Pancreas (tissue), 10 donors: ENCODE measurements at places on chromosomes 7 and 10. TPM values are rescaled to one million over a fixed set of nuclear protein-coding genes. Genes with fewer than 3 reads are reported as not detected.

FIS1 gene
- total RNA-seq: 86.9 TPM

ADAMTS14 gene
- total RNA-seq: 0.37 TPM

ASZ1 gene
- total RNA-seq: not detected

UPK3B gene
- total RNA-seq: 0.92 TPM

TMEM130 gene
- total RNA-seq: 1.0 TPM

PIP4K2A gene
- 8.7 TPM for total RNA-seq

GRCh38 chr10:93503075-93503474 lies 6.7 kb downstream of the CEP55 start:
- no peak for DNase-seq
- no peak overlapping the region for H3K4me3 ChIP-seq
- H3K4me1 ChIP-seq: no peaks in the 10 kb centered on the region
- no peaks in the 10 kb centered on the region for H3K27me3 ChIP-seq
- no peak overlapping the region for H3K27ac ChIP-seq

- DNase-seq: no peak
- H3K4me3 ChIP-seq: no peak overlapping the region
- no peaks in the 10 kb centered on the region for H3K27me3 ChIP-seq
- H3K4me1 ChIP-seq: no peaks in the 10 kb centered on the region
Measured at GRCh38 chr7:87517136-87517815, 41.8 kb upstream of the ABCB4 start.

DNA sequence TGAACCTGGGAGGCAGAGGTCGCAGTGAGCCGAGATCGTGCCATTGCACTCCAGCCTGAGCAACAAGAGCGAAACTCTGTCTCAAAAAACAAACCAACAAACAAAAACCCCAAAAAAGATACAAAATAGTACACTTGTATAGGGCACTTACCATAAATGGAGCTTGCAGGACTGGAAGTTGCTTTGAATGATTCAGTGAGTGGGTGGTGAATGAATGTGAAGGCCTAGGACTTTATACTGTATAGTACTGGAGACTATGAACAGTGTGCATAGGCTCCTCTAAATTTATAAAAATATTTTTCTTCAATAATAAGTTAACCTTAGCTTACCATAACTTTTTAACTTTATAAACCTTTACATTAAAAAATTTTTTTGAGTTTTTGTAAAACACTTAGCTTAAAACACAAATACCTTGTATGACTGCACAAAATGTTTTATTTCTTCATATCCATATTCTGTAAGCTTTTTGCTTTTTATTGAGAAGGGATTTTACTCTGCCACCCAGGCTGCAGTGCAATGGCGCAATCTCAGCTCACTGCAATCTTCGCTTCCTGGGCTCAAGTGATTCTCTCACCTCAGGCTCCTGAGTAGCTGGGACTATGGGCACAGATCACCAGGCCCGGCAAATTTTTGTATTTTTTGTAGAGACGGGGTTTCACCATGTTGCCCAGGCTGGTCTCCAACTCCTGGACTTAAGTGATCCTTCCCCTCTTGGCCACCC lies 6.9 kb upstream of the H2AZ2 start:
- H3K27ac ChIP-seq: no peak overlapping the region
- no peaks in the 10 kb centered on the region for H3K27me3 ChIP-seq
- no peak overlapping the region for H3K4me3 ChIP-seq
- no peaks in the 10 kb centered on the region for H3K4me1 ChIP-seq

- H3K4me1 ChIP-seq: no peaks in the 10 kb centered on the region
- H3K4me3 ChIP-seq: no peak overlapping the region
- H3K27ac ChIP-seq: no peak overlapping the region
- no peaks in the 10 kb centered on the region for H3K36me3 ChIP-seq
Measured at GRCh38 chr7:94739180-94739579, 83.2 kb upstream of the SGCE start.

DNA sequence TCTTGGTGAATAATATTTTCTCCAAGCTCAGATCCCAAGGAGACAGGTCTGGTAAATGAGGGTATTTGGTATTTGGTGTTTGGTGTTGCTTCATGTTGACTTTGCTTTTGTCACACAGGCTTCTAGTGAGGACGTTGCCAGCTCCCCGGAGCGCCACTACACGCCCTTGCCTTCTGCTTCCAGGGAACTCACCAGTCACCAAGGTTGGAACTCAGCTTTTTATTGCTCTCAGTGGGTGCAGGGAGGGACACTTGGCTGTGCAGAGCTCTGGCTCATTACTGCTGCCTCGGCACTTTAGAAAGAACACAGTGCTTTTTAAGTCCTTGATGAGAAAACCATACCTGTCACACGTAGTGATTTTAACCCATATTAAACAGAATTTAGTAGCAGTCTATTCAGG lies 892.9 kb downstream of the LRMDA start:
- peak; percentile 46 for DNase-seq
- H3K36me3 ChIP-seq: no peaks in the 10 kb centered on the region
- no peak overlapping the region for H3K27ac ChIP-seq
- H3K4me3 ChIP-seq: no peak overlapping the region
- H3K27me3 ChIP-seq: no peaks in the 10 kb centered on the region

DNA sequence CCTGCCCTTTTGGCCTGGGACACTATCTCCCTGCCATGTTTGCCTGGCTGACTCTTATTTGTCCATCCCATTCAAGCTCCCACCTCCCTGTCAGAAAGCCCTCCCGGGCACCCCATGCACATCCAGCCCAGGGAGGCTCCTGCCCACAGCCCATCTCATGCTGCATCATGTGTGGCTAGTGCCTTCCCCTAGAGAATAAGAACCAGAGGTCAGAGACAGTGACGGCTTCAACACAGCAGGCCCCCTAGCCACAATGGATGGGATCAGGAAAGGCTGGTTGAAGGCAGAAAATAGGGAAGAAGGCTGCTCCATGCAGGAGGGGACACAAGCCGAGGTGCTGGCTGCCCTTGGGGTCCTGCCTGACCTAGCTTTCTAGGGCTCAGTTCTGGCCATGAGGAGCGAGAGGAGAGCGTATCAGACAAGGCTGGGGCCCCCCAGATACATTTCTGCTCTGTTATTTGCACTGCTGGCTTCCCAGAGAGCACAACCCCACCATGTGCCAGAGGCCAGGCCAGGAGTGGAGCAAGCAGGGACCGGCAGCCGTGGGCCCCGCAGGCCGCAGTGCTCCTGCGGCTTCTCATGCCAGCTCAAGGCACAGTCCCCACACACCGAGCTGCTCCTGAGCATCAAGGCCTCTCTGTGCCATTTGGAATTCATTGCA lies 161.1 kb upstream of the ZMIZ1 start:
- no peak overlapping the region for H3K4me3 ChIP-seq
- H3K36me3 ChIP-seq: no peaks in the 10 kb centered on the region
- DNase-seq: no peak
- peaks cover 7% of the 10 kb centered on the region for H3K4me1 ChIP-seq

DNA sequence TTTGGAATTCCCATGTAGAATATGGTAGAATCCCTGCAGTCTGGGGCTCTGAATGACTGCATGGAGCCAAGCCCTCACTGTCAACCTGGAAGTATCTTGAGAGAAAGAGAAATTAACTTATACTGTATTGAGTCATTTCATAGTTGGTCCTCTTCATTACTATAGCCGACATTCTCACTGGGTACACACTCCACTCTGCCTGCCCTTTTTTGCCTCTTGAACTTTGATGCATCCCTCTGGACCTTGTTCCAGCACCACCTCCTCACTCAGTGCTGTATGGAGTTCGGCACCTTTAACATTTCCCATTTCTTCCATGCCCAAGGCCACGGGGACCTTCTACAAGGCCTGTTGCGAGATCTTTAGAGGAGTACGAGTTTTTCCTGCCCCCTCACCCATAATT lies 4.6 kb upstream of the ARHGAP22 start:
- no peak for DNase-seq
- peaks cover 3% of the 10 kb centered on the region for H3K4me1 ChIP-seq
- no peaks in the 10 kb centered on the region for H3K27me3 ChIP-seq
- no peaks in the 10 kb centered on the region for H3K36me3 ChIP-seq

DNA sequence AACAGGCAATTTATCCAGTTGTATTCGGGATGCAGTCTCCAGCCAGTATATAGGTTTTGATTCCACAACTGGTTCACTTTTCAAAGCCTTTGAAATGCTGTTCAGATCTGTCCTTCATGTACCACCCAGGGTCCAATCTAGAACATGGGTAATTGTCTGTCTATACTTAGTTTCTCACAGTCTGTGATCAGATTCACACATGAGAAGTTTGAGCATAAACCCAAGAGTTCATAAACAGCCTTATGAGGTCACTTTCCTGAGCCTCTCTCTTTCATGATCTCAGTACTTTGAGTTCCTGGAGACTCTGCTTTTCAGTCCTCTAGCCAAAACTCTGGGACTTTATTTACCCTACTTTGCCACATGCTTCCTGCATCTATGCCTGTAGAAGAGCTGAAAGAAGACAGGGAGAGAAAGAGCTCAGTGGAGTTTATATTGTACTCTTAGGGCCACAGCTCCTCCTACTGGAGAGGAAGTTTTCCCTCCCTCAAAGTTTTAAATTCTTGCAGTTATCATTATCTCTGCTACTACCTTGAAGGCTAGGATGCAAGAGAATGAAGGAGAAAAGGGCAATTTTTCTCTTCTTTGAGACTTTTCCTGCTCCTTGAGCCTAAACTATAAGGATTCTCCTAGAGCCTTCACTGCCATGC lies 172.0 kb downstream of the ZEB1 start:
- no peaks in the 10 kb centered on the region for H3K36me3 ChIP-seq
- no peaks in the 10 kb centered on the region for H3K4me1 ChIP-seq
- H3K27ac ChIP-seq: no peak overlapping the region
- H3K4me3 ChIP-seq: no peak overlapping the region
- DNase-seq: no peak
- H3K27me3 ChIP-seq: no peaks in the 10 kb centered on the region

DNA sequence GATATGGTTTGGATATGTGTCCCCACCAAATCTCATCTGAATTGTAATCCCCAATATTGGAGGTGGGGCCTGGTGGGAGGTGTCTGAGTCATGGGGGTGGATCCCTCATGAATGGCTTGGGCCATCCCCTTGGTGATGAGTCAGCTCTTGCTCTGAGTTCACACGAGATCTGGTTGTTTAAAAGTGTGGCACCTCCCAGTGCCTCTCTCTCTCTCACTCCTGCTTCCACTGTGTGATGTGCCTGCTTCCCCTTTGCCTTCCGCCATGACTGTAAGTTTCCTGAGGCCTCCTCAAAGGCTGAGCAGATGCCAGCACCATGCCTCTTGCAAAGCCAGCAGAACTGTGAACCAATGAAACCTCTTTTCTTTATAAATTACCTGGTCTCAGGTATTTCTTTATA lies 4.8 kb upstream of the GCK start:
- DNase-seq: no peak
- no peaks in the 10 kb centered on the region for H3K27me3 ChIP-seq
- no peaks in the 10 kb centered on the region for H3K4me1 ChIP-seq

- H3K27ac ChIP-seq: no peak overlapping the region
- no peaks in the 10 kb centered on the region for H3K36me3 ChIP-seq
- no peaks in the 10 kb centered on the region for H3K4me1 ChIP-seq
- no peak overlapping the region for H3K4me3 ChIP-seq
Measured at GRCh38 chr10:6924166-6924565, 344.1 kb upstream of the PRKCQ start.

GRCh38 chr10:72048450-72049124 lies 39.8 kb downstream of the SPOCK2 start:
- no peaks in the 10 kb centered on the region for H3K36me3 ChIP-seq
- H3K4me1 ChIP-seq: no peaks in the 10 kb centered on the region
- DNase-seq: peak; percentile 85
- no peak overlapping the region for H3K4me3 ChIP-seq

DNA sequence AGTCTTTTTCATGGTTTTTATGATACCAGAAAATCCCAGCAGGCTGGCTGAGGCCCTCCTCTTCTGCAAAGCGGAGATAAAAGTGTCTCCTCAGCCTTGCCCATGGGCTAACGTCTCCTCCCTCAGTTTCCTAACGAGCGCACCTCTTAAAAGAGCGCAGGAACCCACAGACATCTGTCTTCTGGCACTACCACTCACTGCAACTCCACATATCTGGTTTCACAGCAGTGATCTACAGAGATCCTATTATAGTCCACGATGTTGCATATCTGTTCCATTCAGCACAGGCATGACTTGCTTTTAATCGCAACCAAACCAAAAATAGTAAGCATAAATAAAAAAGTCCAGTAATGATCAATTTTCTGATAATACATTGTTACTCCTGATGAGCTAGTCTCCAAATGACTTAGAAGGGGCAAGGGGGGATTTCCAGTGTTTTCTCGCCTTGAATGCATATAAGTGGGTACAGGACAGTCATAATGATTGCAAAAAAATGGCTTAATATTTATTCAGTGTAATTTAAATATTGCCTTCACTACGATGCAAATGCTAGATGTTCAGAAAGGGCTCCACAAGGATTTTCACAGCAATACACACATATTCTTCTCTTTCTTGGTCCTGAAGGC lies 20.9 kb downstream of the ANKRD22 start:
- DNase-seq: no peak
- peaks cover 1% of the 10 kb centered on the region for H3K4me1 ChIP-seq
- H3K27ac ChIP-seq: no peak overlapping the region
- H3K27me3 ChIP-seq: no peaks in the 10 kb centered on the region
- no peaks in the 10 kb centered on the region for H3K36me3 ChIP-seq

GRCh38 chr10:102645388-102645740 lies 1.1 kb downstream of the TRIM8 start:
- H3K27me3 ChIP-seq: no peaks in the 10 kb centered on the region
- peak overlapping the region; percentile 99 for H3K27ac ChIP-seq
- peak; percentile 88 for DNase-seq
- peak overlapping the region; percentile 90 for H3K4me3 ChIP-seq
- H3K36me3 ChIP-seq: no peaks in the 10 kb centered on the region

- H3K27ac ChIP-seq: no peak overlapping the region
- no peaks in the 10 kb centered on the region for H3K36me3 ChIP-seq
- H3K27me3 ChIP-seq: no peaks in the 10 kb centered on the region
- H3K4me1 ChIP-seq: peaks cover 11% of the 10 kb centered on the region
- no peak overlapping the region for H3K4me3 ChIP-seq
- DNase-seq: no peak
Measured at GRCh38 chr7:47071866-47072265, 510.0 kb downstream of the TNS3 start.

DNA sequence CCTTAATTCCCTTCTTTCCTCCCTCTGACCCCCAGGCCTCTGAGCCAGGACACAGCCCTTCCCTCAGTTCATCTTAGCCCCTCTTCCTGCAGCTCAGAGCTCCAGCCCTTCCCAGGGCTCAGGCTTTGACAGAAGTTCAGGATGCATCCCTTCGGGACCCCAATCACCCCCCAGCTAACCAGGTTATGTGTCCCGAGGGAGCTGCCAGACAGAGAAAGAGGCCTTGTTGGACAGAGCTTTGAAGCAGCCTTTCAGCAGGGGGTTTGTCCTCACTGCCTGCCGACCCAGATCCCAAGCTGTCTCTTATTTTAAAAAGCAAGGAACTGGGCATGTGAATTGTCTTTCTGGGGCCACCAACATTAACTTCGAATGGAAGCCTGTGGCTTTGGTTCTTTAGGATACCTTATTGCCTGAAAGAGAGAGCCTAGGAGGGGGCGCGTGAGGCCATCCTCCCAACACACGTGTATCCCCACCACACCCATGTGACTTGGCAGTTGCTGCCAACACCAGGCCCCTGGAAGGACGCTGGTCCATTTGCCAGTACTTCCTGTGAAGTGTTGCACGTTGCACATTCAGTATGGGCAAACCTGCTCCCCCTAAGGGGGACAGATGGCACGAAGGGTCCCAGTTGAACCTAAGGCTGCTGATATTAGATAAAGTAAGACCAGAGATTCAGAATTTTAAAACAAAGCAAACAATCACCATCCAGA lies 858 bp downstream of the CCDC136 start:
- H3K27me3 ChIP-seq: no peaks in the 10 kb centered on the region
- H3K27ac ChIP-seq: no peak overlapping the region
- no peak overlapping the region for H3K4me3 ChIP-seq
- DNase-seq: no peak
- H3K4me1 ChIP-seq: peaks cover 5% of the 10 kb centered on the region
